Glomerular endothelial cell (primary cell): ENCODE measurements at places on chromosomes 7 and 10. TPM values are rescaled to one million over a fixed set of nuclear protein-coding genes. Genes with fewer than 3 reads are reported as not detected.

- no peak for DNase-seq
Observed at GRCh38 chr7:105178177-105178576, 164.2 kb downstream of the KMT2E start.

DNA sequence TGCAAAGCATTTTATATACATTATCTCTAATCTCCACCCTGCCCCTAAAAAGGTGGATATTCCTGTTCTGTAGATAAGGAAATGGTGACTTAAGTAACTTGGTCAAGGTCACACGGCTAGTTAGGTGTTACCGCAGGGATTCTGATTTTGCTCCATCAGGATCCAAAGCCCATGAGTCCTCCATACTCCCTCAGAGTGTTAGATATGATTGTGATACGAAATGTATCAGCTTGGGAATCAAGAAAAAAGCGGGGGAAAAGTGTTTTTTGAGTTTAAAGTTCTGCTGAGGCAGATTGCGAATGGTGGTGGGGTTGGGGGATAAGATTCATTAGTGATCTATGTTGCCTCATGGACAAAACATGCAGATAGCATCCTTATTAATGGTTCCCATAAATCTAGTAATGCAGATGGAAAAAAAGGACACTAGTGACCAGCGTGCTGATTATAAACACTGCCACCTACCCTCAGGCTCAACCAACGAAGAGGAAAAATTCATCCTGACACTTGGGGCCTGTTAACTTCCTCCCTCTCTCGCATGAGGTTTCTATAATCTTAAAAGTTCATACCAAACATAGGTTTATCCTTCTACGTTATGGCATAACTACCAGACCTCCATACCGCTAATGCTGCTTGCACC lies 2.3 kb downstream of the ICA1 start:
- DNase-seq = no peak

GCK gene
- 0.41 TPM in 1 of 2 replicates, not detected in the other for total RNA-seq

DNA sequence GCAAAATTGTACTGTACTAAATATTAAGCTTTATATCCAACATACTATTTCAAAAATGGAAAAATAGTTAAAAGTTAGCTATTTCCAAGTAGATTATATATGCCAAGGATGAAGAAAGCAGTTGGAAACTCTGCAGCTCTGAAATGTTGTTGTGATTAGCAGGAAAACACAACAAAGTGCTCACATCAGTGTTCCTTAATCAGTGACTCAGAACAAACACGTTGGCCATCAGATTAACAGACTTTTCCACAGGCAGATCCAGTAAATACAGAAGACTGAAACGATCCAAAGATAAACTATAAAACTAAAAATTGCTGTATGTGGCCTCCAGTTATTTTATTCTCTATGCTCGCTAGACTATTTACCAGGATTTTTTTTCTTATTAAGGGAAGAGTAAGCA lies 99.6 kb upstream of the SEMA3D start:
- no peak for DNase-seq

DNA sequence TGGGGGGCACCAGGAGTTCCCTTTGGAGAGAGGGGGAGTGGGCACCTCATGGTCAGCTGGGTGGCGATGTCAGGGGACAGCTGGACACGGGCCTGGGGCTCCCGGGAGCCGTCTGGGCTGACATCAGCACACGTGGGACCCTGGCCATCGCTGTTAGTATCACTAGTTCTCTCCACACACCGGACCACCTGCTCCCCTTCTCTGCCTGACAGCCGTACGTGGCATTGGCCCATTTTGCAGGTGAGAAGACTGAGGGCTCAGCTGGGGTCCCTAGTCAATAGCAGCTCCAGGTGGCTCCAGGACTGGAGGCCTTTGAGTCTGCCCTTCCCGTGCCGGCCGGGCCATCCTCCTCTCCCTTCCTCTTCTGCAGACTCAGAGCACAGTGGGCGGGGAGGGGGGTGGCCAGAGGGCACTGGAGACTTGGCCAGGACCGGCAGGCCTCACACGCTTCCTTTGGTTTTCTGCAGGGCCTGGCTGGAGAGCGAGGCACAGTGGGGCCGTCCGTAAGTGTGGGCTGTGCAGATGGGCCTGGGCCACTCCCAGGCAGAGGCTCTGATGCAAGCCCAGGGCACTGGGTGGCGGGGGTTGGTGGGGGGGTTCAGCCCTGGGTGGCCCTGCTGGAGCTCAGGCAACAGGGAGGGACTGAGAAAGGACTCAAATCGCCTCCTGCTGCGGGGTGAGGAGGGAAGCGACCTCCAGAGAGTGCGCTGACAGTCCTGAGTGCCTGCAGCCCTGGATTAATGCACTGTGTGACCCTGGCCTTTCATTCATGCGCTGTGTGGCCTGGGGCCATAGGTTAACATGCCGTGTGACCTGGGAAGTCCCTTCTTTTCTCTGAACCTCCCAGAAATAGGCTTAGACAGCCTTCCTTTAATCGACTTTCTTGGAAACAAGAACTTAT lies 78.2 kb downstream of the MYL10 start:
- DNase-seq = no peak

DNA sequence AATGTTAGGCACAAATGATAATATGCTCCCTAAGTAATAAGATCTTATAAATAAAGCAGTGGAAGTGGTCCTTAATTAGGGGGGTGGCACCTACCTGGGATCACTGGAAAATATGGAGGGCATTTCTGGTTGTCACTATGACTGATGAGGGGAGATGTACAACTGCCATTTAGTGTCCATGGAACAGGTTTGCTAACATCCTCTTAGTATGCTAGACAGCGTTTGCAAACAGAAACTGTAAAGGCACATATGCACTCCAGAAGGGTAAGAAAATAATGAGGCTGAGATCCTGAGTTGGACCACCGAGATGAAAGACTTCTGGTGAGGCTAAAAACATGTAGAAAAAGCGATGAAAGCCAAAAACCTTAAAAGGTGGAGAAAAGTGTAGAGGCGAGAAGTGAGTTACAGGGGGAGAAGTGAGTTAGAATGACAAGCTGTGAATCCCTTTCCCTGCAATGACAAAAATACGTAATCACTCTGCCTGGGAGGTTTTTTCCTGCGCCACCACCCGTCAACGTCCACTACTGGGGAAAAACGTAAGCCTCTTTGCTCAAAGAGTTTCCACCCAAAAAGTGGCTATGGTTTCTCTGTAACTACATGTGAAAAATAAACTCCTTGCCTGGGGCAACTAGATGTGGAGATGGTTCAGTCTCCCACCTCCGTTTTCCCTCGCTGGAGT lies 767 bp downstream of the KRIT1 start:
- no peak for DNase-seq
